Activated naive CD4-positive, alpha-beta T cell treated with Interleukin-2 at 50 U/mL for 16 hours (primary cell): ENCODE measurements at places on chromosomes 3 and 15.

DNA sequence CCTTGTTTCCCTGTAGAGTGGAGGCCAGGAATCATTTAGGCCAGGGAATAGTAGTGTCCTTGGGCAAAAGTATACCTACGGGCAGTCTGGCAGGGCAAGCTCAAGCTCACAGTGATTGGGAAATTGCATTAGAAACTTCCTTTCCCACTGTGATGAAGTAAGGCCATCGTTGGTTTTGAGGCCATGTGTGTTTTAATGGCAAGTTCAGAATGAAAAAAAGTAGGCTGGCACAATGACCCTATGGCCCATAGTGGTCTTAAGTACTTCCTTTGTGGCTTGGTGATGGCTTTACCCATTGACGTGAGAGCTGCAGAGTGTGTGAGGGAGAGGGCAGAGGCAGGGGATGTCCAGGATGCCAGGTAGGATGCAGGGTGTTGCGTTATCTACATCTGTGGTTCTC lies 28.8 kb downstream of the LIMD1 start:
- no peak for DNase-seq

GRCh38 chr3:179236669-179237301 lies 14.1 kb downstream of the KCNMB3 start:
- no peak for DNase-seq

DNA sequence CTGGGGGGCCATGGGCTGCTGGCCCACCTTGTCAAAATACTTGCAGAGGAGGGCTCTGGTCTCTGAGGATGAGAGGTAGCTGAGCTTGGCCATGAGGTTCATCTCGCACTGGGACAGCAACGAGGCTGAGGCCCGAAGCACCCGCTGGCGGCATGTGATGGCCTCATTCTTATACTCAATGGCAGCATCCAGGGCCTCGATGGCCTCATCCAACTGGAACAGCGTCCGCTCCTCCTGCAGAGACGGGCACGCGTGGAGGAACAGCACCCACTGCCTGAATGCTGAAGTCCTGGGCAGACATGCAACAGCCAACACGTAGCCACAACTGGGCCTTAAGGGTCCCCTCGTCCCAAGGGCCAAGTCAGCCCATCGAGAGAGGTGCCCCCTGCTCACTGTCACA lies 25.0 kb downstream of the KIF7 start:
- no peak for DNase-seq

- DNase-seq = no peak
Observed at GRCh38 chr3:180782195-180782984, 103.1 kb upstream of the CCDC39 start.

DNA sequence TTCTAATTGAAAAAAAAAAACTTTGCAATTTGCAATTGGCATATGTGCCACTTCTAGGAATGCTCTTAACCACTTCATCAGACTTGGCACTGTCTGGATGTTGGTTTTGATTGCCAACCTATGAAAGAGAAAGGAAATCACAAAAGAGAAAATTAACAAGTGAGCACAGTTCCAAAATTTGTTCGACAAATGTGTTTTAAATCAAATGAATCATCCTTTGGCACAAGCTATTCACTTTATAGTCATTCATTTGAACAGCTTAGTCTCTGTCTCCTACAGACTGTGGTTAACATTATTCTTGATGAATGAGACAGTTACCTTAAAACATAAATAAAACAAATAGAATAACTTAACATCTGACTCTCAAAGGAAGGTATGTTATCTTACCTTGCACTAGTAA lies 265.0 kb downstream of the EPHA3 start:
- DNase-seq = no peak

DNA sequence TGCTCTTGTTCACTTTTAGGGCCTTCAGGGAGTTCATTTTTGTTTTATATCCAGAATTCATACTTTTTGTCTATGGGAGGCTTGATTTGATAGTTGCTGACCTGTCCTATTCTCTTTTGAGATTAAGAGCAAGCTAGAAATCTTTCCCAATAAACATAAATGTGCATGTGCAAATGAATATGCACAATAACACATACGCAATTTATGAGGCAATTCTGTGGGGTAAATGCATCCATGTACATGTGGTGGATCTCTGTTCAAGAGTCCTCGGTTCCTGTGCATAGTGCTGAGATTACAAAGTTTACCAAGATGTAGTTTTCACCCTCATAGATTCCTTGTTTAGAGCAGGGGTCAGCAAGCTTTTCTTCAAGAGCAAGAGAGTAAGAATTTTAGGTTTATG lies 640.7 kb downstream of the EDEM1 start:
- no peak for DNase-seq

DNA sequence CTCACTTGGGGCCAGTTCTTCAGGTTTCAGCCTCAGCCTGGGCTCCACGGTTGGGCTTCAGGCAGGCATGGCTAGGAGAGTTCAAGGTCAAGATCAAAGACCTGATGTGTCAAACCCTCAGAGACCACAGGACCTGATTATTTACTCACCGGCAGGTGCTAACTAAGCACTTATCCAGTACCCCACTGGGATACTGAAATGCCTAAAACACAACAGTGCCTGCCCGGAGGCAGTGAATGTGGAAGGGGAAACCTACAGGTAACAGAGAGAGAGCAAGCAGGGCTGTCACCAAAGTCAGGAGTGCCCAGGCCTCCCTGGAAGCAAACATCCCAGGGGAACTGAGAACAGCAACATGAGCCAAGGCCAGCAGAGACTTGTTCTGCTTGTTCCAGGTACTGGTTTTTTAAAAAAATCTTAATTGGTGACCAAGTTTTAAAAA lies 6.7 kb downstream of the IDH2 start:
- peak; percentile 33 for DNase-seq

GRCh38 chr3:10554746-10555145 lies 49.4 kb upstream of the ATP2B2 start:
- no peak for DNase-seq

DNA sequence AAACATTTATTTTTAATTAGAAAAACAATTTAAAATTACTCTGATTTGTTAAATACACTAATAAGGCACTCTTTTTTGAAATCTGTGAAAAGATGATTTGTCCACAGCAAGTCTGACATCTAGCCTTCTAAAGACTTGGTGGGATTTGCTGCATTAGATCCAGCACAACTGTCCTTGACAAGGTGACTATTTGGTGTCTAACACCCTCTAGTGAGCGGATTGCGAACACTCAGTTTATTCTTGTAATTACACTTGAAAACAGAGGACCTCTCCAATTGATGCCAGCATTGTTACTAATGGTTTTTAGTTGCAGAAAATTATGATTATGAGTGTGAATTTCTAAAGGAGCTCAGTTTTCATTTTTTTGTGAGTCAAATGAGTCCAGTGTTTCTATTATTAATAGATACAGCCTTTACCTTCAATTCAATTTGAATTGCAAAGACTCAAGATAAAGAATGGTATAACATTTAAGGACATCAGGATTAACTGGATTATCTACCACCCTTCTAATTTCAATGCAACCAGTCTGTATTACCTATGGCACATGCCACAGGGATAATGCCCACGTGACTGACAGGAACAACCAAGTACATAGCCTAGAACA lies 29.7 kb upstream of the STRIT1 start:
- no peak for DNase-seq

- no peak for DNase-seq
Observed at GRCh38 chr3:103644450-103644849, 1209.6 kb downstream of the ZPLD1 start.

- DNase-seq = no peak
Observed at GRCh38 chr15:88232771-88233201, 23.8 kb downstream of the NTRK3 start.

DNA sequence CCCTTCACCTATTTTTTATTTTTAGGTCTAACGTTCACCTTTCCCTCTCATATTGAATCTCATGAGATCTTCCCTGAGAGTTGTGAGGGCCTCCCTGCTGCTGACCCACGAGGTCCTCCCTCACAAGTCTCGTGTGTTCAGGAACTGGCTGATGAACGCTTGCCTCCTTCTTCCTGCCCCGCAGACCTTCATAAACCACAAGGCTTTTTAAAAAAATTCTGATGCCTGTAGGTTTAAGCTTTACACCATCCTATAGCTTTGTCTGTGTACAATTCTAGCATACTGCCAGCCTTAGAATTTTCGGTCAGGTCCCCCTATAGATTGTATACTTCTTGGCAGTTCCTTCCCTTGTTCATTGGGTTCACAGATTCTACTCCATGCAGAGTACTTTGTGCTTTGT lies 50.5 kb downstream of the CHST2 start:
- no peak for DNase-seq

DNA sequence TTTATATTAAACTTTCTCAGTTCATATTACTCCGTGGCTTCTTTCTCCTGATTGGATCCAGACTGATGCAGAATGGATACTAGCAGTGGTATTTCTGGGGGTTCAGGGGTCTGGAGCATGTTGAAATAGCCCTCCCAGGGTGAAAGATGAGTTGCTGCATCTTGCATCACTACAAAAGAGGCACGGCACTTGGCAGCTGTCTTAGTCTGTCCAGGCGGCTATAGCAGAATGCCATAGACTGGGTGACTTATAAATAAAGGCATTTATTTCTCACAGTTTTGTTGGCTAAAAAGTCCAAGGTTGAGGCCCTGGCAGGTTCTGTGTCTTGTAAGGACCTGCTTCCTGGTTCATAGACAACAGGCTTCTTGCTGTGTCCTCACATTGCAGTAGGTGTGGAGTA lies 660 bp upstream of the BCL2L10 start:
- no peak for DNase-seq

DNA sequence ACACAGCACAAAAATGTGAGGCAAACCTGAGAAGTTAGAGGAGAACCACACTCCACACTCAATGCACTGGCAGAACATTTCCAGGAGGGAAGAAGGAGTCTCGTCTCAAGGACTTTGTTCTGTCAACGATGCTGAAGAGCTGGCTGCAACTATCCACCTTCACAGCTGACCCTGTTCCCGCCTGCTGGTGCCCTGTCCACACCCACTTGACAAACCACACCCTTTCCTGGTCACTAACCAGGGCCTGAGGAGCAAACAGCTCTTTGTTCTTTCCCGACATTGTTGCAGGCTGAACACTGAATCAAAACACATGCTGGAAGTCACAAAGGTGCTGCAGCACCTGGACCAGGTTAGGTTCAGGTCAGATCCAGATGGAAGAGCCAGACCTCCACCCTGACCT lies 92.6 kb upstream of the ARRDC4 start:
- no peak for DNase-seq

DNA sequence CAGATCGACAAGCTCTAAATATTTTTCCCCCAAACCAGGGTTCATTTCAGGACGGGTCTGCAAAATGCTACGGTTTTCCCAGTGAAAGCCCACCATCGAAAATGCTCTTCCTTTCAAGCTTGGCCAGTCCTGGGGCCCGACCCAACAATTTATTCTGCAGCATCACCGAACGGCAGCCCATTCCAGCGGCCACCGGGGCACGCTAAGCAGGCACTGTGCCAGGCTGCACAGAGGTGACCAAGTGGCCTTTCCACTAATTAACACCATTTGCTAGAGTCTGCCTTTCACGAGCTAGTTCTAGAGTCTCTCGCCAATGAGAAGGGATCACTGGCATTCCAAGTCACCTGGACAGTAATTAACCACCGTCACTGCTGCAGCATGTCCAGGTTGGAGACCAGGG lies 14.4 kb downstream of the RGMA start:
- DNase-seq = no peak

- no peak for DNase-seq
Observed at GRCh38 chr3:65979731-65980130, 59.0 kb downstream of the MAGI1 start.

DNA sequence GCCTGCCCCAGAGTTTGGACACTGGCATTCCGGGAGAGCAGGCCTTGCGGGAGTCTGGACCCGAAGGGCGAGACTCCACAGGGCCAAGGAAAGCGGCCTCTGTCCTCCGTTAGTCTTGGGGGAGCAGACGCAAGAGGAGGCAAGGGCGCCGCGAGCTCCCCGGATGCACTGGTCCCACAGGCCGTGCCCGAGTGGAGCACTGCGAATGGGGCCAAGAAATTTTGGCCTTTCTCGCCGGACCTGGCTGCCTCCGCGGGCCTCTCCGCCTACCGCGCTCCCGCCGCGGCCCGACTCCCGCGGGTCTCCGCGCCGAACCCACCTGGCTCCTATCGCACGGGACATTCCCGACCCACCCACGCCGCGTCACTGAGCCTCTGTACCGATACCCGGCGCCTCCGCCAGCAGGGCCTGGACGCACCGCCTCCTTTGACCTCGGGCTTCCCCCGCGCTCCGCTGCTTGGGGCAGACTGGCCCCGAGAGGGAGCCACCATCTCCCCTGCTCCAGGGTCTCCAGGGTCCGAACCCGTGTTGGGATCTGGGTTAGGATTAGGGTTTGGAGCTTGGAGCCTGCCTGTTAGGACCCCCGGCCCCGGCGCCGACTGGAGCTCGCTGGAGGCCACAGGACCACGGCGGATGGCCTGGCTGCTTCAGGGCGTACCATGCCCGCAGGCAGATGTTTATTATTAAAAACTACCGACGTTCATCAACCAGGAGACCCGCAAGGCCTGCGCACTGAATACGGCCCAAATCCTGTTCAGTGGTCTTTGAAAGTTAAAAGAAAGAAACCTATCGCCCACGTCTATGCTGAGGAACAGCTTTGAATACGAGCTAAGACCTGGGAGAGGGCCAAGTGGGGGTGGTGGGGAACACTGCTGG lies 11.7 kb downstream of the SHOX2 start:
- DNase-seq = no peak

DNA sequence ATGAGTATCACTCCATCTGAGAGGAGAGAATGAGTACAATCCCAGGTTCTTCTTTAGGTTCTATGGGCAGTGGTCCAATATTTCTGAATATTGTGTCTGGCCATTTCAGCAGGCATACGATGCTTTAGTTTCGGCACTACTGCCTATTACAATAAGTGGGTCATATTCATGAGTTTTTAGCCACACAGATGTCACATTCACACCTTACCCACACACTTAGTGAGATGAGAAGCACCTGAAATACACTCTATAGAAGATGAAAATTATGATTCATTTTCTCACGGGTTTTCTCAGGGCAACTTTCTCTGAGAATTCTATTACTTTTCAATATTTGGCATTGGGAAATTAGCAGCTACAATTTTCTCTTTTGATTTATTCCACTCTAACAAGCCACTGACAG lies 132.2 kb downstream of the TGFBR2 start:
- no peak for DNase-seq

- DNase-seq = no peak
Observed at GRCh38 chr3:23691357-23691895, 114.3 kb upstream of the UBE2E1 start.

DNA sequence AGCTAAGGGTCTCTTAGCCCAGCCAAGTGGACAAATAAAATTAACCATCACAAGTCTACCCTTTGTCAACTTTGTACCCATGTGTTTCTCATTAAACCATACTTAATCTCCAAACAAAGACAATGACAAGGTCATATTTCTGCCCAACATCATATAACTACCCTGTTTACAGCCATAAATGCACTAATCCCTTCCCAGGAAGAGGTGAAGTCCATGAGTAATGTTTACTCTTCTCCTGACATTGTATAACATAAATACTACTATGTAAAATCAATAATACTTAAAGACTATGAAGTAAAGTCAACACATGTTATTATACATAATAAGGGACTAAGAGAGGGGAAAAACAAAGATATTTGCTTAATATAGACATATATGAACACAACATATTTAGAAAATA lies 38.5 kb upstream of the FAN1 start:
- DNase-seq = no peak
